Posterior vena cava (tissue), 2 donors: ENCODE measurements at places on chromosomes 12 and 14. TPM values are rescaled to one million over a fixed set of nuclear protein-coding genes. Genes with fewer than 3 reads are reported as not detected.

PHLDA1 gene
- 4.9 TPM for total RNA-seq

BCL2L14 gene
- not detected for total RNA-seq

RAPGEF3 gene
- 33.5 TPM for total RNA-seq

DNA sequence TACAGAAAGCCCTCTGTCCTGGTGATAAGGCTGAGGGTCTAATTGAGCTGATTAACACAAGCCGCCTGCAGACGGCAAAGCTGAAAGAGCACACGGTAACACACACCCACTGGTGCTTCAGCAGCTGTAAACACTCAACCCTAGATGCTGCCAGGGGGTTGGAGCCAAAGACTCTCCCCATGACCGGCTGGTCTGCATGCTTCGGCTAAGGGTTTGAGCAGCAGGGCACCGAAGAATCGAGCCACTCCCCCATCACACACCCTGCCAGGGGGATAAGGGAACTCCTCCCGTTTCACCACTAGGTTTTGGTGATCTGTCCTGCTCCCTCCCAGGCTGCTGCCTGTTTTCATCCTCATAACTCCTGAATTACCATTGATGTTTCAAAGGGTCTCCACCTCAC is 141.0 kb upstream of the OVCH1 start:
- no peak for DNase-seq

DNA sequence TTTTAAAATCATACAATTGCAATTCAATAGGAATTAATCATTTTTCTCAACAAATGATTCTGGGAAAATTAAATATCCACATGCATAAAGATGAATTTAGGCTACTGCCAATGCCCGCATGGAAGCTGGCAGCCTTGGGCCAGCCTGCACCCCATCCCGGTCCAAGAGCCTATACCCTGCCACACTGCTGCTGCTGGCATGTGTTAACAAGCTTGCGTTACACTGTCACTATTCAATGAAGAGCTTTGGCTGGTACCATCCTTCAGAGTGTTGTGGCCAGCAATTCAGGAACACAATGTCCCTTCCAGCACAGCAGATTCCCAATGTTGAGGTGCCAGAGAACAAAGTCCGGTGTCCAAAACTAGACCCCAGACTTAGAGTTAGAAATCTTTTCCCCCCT is 13.6 kb upstream of the TAS2R14 start:
- DNase-seq, result no peak

MYRFL gene
- total RNA-seq, result not detected

DNA sequence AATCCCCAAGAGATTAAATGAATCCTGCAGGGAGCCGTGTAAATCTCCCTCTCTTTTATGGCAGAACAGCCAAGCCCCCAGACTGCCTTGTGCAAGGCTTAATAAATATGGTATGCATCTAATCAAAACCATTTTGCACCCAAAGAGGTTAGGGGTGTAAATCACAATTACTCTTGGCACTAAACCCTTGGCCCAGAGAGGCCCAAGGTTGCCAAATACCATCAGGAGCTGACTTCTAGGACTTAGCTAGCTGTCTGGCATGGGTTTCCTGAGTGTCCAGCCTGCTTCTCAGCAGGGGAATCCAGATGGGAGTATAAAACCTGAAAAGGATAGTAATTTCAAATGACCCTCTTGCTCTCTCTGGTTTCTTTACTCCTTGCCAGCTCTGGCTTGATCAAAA is 610.4 kb downstream of the MED13L start:
- DNase-seq, result no peak
